Stimulated activated CD8-positive, alpha-beta memory T cell treated with anti-CD3 and anti-CD28 coated beads, Interleukin-15, amount 100 ng/mL, for 1 hour (primary cell): ENCODE measurements at places on chromosomes 5 and 9.

- DNase-seq = no peak
Observed at GRCh38 chr5:116885825-116886224, 311.2 kb upstream of the SEMA6A start.

DNA sequence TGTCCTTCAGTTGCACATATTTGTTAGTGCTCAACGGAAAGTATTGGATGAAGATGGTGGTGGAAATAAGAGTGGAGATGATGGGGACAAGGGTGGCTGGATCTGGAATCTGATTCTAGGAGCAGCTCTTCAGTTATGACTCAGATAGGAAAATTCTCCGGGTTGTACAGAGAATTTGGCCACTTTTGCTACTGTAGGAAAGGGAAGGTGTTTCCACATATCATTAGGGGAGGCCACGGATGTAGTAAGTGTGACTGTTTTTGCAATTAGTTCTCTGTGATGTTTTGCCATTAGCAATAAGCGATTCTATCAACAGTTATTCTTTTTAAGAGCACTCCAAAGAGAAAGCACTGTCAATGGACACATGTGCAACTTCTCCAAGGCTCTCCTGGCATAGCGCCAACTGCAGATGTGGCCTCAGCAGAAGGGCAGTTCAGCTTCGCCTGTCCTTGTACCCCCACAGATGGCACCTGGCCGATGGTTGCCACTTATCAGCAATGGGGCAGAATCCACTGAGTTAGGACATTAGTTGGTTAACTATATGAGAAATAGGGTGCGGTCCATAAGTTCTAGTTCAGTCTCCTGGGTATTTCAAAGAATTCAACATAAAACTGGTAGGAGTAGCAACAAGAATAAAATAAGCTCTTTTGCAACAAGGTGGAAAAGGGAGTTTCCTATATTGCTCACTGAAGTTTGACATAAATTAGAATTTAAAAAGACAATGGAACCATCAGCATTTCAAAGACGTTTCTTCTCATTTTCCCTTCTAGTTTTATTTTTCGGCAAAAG is 96.3 kb downstream of the ARSB start:
- no peak for DNase-seq

DNA sequence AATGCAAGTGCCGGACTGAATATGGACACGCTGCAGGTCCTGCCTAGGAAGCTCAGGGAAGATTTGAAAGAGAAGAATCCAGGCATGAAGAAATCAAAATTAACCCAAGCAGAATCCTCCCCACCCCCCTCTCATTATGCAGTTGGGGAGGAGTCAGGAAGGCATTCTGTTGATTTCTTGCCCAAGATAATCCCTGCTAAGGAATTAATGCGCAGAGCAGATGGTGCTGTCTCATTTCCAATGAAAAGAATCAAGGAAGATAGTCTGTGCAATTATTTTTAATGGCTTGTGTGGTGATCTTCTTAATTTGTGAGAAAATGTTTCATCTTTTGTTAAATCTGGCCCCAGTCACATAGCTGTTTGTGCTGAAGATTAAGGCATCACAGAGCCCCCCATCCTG is 145.0 kb downstream of the ZNF462 start:
- no peak for DNase-seq

- no peak for DNase-seq
Observed at GRCh38 chr5:15502208-15502607, 2.2 kb downstream of the FBXL7 start.

DNA sequence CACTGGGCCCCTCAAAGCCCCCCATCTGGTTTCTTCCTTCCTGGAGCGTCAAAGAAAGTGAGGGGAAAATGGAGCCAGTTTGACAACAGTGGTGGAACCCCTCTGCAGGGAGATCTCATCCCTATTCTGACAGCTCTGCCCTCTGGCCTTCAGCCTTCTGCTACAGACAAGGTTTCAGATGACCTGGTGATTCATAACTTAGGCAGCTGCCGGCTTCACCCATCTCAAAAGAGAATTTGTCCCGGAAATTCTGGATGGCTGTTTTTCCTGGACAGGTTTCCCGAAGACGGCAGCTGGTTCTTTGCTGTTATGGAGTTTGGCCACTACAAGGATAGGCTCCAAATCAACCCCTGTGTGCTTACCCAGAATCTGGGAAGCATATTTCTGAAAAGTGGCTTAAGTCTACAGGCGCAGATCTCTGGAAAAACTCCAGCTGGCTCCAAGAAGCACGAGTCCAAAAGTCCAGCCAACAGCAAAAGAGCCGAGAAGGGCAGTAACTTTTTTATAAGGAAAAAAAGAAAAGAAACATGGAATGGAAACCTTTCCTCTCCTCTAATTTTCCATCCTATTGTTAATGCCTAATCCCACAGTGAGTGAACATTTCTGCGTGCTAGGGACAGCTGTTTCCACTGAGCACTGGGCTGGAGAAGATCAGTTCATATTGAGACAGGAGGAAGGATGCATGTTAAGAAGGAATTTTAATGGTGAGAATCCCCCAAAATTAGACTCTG is 54.5 kb downstream of the ZNF366 start:
- no peak for DNase-seq

- no peak for DNase-seq
Observed at GRCh38 chr9:2354856-2355696, 266.5 kb upstream of the VLDLR start.

- no peak for DNase-seq
Observed at GRCh38 chr9:126700903-126701812, 87.4 kb downstream of the LMX1B start.

DNA sequence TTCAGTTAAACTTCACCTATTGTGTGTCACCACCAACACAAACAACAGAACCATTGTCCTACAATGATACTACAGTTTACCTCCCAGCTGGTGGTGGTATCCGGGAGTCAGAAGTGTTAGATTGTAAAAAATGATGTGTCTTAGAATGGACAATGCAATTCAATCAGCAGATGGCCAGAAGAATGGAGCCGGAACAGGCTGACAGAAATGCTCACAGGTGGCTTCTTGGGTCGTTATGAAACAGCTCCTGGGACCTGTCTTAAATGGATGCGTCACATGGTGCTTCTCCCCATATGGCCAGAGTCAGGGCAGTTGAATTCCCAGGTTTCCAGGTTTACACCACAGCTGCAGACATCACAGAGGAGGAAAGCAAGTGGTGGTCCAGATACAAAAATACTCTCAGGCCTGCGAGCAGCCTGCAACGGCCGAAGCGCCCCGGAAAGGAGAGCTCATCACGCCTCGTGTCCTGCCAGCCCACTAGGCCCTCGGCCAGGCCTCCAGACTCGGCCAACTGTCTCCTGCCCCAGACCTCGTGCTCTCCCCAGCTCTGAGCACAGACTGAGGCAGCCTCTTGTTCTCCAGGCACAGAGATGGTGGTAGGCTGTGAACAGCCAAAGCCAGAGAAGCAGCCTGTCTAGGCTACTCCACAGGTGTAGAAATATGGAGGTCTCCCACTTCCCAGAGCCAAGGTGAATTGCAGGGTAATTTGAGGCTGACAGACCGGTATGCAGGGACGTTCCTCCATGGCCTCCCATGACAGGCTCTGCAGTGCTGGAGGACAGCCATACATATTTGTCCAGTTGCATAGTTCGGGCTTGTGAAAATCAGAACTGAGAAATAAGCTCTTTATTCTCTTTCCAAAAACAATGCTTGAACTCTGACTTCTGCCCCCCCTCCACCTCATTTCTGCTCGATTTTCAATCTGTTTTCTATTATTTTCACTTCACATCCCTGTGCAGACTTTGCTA is 98.5 kb upstream of the SPATA31C2 start:
- DNase-seq = no peak

DNA sequence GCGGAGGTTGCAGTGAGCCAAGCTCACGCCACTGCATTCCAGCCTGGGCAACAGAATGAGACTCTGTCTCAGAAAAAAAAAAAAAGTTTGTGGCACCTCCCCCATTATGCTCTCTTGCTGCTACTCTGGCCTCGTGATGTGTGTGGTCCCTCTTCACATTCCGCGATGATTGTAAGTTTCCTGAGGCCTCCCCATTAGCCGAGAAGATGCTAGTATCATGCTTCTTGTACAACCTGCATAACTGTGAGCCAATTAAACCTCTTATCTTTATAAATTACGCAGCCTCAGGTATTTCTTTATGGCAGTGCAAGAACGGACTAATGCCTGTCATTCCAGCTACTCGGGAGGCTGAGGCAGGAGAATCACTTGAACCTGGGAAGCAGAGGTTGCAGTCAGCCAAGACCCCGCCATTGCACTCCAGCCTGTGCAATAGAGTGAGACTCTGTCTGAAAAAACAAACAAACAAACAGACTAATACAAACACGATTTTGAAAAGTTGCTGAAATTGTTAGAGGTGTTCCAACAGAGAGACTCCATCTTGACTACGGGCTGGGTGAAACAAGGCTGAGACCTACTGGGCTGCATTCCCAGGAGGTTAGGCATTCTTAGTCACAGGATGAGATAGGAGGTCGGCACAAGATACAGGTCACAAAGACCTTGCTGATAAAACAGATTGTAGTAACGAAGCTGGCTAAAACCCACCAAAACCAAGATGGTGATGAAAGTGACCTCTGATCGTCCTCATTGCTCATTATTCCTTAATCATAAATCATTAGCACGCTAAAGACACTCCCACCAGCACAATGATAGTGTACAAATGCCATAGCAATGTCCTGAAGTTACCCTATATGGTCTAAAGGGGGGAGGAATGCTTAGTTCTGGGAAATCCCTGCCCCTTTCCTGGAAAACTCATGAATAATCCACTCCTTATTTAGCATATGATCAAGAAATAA is 8.3 kb upstream of the AFF4 start:
- no peak for DNase-seq

- DNase-seq = no peak
Observed at GRCh38 chr5:17398431-17398830, 99.6 kb upstream of the TAF11L2 start.

DNA sequence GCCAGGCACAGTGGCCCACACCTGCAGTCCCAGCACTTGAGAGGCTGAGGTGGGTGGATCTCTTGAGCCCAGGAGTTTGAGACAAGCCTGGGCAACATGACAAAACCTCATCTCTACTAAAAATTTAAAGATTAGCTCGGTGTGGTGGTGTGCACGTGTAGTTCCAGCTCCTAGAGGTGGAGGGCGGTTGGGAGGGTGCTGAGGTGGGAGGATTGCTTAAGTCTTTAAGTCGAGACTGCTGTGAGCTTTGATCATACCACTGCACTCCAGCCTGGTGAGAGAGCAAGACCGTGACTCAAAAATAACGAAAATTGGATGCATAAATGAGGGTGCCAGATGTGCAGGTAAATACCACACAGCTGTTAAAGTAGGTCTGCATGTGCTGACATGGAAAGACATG is 39.3 kb upstream of the TDRD7 start:
- no peak for DNase-seq

DNA sequence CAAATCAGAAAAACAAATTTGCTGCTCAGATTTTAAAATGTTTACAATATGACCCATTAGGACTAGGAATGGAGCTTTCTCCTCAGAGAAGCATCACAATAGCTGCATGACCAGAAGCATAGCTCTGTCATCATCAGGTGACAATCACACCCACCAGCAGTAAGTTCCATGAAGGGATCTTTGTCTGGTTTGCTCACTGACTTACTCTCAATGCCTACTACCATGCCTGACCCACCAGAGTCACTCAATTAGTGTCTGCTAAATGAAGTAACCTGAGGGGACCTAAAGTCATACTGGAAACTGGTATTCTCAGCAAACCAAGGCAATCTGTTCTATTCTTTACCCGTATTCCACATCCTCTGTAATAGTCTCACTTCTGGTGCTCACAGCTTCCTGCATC is 7.7 kb downstream of the ERMP1 start:
- DNase-seq = no peak

GRCh38 chr9:16030528-16031185 is 477.8 kb downstream of the CCDC171 start:
- DNase-seq = no peak

- DNase-seq = no peak
Observed at GRCh38 chr9:83599071-83599470, 23.9 kb upstream of the IDNK start.

DNA sequence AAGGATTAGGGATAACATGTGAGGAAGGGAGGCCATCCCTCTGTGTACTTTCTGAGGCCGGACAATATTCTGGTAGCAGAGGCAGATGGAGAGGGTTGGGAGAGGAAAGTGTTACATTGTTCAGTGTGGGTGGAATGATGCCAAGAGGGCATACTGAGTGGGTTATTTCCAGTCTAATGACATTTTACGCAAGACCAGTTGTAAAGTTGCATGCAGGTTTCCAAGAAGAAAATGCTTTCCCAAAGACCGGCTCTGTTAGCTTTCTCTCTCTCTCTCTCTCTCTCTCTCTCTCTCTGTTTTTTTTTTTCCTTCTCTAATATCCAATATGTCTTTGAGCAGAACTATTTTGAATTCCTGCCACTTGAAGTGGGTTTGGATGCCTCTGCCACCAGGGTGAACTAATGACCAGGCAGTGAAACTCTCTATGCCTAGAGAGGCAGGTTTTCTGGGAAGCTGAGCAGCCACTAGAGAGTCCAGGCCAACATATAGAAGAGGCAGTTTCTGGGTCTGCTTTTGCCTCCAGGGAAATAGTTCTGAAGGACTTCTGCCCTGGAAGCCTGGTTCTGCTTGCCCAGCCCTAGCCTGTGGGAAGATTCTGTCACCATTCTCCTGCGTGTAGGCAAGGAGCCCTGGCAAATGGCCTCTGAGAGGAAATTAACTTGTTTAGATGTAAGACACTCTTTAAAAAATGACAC is 24.4 kb upstream of the ZNF366 start:
- no peak for DNase-seq

DNA sequence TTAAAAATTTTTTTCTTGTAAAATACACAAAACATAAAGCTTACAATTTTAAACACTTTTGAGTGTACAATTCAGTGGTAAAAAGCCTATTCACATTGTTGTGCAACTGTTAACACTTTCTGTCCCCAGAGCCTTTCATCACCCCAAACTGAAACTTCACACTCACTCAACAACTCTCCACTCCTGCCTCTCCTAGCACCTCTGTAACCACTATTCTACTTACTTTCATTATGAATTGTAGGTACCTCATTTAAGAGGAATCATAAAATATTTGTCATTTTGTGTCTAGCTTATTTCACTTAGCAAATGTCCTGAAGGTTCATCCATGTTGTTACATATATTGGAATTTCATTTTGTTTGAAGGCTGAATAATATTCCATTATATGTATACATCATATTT is 4.3 kb upstream of the ZNF510 start:
- no peak for DNase-seq

GRCh38 chr5:132480893-132481595 is 9.5 kb downstream of the IRF1 start:
- no peak for DNase-seq

DNA sequence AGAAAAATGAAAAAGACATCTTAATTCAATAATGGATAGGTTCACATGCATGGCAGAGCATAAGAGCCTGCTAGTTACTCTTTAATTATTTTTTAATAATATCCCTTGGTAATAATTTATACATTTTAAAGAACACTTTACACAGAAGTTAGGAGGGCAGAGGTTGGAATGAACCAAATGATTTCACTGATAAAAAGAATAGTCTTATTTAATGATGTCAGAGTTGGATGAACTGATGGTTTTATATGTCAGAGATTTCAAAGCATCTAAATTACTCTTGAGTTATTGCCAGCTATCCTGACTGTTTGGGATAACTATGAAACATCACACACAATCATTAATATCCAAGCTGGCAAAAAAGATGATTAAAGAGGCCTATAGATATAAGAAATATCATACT is 244.8 kb downstream of the CSNK1G3 start:
- DNase-seq = no peak

- no peak for DNase-seq
Observed at GRCh38 chr5:157718519-157718918, 12.7 kb upstream of the THG1L start.

GRCh38 chr9:12863618-12864017 is 88.8 kb downstream of the LURAP1L start:
- no peak for DNase-seq
